T-helper 2 cell (primary cell): ENCODE measurements at places on chromosomes 4 and X.

DNA sequence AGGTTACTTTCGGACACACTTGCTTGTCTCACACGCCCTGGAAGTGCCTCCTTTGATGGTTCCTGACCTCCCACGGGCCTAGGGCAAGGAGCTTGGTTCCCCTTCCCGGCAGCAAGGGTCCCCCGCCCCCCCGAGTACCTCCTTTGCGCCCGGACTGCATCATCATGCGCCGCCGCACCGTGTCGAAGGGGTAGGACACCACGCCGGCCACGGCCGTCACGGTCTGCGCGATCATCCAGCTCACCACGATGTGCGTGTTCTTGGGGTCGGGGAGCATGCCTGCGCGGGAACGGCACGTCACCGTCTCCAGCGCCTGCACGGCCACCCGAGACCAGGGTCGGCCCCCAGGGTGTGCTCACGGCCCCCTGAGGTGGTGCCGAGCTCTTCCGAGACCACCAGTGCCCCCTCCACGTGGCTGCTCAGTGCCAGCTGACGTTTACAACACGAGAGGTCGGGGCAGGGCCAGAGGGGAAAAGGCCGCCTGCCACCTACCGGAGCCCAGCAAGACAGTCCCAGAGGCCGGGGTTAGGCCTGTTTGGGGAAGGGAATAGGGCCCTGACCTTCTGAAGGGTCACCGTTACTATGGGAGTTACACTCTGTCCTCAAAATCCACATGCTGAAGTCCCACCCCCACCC is 4.7 kb downstream of the SLC25A6 start:
- no peak for DNase-seq

DNA sequence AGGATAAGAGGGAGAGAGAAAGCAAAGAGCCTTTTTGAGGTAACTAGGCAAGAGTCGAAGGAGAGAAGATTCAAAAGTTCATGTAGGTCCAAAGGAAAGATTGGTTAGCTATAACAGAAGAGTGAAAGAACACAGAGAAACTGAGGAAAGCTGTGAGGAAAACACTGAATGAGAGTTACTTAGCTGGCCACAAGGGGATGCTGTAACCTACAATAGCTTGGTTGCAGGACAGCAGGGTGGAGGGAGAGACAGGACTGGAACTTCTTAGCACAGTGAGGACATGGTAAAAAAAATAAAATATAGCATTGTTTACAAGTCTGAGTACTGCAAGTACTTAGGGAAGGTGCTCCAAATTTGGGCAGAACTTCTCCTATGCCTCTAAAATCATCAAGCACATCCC is 48.3 kb downstream of the RAI2 start:
- DNase-seq, result no peak

DNA sequence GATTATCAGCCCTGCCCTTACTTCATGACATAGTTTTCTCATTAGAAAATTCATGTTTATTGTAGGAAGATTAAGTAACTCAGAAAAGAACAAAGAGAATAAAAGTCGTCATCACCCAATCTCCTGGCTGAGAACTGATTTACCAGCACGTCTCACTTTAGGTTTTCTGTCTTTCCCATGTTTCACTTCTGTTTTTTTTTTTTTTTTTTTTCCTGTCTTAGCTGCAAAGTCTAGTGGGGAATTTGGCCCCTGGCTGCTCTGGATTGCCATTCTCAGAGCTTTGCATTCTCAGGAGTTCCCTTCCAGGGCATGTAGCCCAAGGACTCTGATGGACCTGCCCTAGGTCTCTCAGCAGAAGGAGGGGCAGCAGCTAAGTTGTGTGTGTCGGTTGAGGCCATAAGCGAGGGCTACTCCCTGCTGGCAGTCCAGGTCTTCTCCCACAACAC is 57.8 kb downstream of the TMEM131L start:
- DNase-seq, result no peak

DNA sequence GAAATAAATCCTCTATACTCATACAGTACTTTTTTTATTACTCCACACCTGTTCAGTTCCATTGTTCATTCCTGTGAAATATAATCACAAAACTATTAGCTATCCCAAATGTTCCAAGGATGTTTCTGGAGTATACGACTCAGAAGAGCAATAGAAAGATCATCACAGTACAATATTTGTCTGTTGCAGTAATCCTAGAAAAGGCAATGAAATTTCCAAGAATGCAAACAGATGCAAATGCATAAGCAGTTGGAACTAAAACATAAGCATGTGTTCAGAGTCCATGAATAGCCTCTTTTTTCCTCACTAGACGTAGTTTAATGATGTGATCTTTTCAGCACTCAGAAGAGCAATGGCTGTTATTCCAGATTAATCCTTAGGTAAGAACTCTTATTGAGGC is 55.2 kb downstream of the RTL3 start:
- no peak for DNase-seq

DNA sequence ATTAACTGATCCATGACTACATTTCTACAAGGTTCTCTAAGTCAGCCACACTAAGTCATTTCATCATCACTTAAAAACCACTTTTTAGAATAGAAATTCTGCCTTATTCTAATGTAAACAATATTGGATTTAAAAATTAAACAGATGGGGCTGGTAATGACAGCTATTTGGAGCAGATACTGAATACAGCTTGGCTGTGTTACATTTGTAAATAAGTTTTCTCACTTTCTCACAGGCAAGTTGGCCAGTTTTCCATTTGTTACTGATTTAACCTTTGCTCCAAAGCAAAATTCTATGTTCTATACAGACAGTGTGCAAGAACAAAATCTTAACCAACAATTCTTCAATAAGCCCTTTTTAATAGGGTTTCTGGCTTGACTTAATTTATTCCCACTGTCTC is 370.7 kb downstream of the GRIA2 start:
- DNase-seq, result no peak

GRCh38 chr4:2283199-2283711 is 21.3 kb upstream of the MXD4 start:
- DNase-seq, result no peak

DNA sequence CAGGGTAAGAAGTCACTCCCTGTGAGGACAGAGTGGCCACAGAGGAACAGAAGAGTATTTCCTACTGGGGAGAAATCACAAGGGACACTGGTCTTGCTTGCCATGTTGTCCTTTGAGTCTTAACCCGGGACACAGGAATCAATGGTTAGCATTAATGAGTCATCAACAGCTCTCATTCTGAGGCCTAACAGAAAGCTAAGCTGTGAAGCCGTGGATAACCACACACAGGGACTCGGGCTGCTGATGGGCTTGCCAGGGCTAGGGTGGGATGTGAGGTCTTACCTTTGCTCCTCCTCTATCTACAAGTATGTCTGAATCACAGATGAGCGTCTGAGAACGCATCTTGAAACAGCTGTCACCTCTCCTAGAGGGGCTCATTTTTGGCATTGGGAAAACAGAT is 22.2 kb downstream of the HELT start:
- DNase-seq, result no peak

DNA sequence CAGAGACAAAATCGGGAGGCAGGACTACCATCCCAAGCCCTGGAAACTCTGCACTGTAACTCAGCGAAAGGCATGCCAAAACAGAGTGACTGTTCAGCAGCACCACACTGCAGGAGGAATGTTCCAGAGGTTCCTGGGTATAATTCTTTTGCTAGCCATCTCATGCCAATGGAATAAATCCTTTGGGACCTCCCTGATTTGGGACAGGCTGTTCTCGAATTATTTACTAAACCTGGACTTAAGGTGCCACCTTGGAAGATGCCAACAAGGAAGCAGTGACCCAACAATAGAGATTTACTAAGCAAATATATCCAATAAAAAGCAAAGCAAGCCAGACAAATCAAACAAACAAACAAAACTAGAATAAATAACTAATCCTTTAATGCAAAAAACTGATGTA is 9.3 kb downstream of the AADAT start:
- DNase-seq, result no peak

- DNase-seq, result no peak
Measured at GRCh38 chr4:52036886-52037530, 1.1 kb downstream of the SGCB start.

GRCh38 chr4:154427149-154427548 is 64.5 kb downstream of the DCHS2 start:
- DNase-seq, result no peak

DNA sequence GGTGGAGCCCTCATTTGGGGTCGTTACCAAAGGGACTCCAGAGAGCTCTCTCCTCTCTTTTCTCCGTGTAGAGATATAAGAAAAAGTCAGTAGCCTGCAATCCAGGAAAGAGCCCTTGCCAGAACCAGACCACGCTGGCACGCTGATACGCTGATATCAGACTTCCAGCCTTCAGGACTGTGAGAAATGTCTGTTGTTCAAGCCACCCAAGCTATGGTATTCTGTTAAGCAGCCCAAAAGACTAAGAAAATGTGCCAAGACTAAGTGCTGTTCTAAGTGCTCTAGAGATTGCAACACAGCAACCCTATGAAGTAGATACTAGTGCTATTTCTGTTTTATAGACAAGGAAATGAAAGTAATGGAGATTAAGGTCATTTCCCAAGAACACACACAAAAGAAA is 205.7 kb downstream of the CAMK2D start:
- DNase-seq, result no peak

DNA sequence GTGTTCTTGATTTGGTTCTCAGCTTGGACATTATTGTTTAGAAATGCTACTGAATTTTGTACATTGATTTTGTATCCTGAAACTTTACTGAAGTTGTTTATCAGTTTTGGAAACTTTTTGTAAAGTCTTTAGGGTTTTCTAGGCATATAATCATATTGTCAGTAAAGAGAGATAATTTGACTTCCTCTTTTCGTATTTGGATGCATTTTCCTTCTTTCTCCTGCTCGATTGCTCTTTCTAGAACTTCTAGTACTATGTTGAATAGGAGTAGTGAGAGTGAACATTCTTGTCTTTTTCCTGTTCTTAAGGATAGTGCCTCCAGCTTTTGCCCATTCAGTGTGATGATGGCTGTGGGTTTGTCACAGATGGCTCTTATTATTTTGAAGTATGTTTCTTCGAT is 24.1 kb downstream of the TMPRSS11A start:
- no peak for DNase-seq

DNA sequence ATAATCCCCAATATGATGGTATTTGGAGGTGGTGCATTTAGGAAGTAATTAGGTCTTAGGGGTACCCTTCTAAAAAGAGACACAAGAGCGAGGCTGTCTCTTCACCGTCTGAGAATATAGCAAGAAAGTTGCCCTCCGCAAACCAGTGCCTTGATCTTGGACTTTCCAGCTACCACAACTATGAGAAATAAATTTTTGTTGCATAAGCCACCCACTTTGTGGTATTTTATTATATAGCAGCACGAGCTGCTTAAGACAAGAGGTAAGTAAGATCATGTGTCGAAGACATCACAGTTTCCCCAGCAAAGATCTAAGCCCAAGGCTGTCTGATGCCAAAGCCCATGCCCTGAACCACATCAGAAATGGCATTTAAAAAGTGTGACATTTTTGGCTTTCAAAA is 9.6 kb upstream of the EXOSC9 start:
- DNase-seq, result no peak

- DNase-seq, result no peak
Measured at GRCh38 chrX:69555481-69556041, 51.4 kb downstream of the NALF2 start.

DNA sequence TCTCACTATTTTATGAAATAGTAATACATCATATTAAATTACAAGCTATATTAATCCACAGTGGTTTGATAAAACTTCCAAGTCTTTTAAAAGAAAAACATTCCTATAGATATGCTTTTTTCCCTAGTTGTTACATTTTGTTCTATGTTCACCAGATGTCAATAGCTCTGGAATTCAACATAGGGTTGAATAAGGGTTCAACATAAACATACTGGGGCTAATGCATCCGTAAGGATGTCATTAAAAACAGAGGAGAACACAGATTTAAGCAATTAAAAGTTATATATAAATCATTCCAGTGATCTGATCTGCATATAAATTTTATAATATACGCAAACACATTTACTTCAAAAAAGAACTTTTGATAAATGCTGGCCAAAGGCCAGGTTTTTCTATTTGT is 32.5 kb downstream of the SULT1B1 start:
- DNase-seq, result no peak

DNA sequence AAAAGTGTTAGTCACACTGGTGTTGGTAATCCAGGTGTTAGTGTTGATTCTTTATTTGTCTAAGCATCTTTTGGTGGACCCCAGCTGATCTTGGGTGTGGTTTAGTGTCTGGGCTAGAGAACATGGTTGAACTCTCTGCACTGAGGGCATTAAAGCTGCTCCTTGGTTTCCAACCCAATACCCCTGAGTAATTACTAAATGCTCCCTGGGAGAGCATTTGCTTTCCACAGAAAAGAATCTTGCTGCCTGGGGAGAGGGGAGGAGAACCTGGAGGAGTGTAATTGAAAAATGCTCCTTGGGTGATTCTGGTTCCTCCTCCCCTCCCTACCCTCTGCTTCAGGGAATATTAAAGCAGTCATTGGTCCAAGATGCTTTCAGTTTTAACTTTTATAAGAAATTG is 3.1 kb downstream of the GUCY1B1 start:
- DNase-seq, result no peak

- no peak for DNase-seq
Measured at GRCh38 chr4:47664051-47664826, 173.6 kb downstream of the CORIN start.

DNA sequence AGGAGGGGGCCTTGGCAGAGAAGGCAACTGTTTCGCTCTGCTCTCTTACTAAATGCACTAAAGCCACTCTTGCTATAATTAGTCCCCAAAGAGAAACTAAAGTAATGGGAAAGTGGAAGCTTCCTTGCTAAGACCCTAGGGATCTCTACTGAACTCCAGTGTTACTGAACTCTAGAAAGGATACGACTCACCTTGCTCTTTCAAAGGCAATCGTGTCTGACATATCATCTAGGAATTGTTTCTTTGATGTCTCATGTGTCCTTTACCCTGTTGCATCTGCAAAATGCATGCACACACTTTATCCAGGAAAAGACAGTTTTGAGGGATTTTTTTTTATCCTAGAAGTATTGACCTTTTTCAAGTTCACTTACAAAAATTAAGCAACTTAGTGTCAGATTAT is 148.1 kb upstream of the FAM9B start:
- no peak for DNase-seq

- DNase-seq, result no peak
Measured at GRCh38 chr4:31052519-31052918, 332.4 kb downstream of the PCDH7 start.

- no peak for DNase-seq
Measured at GRCh38 chr4:131248314-131248713, 1900.8 kb upstream of the PCDH10 start.

- no peak for DNase-seq
Measured at GRCh38 chrX:154376774-154377173, 2.3 kb upstream of the EMD start.

DNA sequence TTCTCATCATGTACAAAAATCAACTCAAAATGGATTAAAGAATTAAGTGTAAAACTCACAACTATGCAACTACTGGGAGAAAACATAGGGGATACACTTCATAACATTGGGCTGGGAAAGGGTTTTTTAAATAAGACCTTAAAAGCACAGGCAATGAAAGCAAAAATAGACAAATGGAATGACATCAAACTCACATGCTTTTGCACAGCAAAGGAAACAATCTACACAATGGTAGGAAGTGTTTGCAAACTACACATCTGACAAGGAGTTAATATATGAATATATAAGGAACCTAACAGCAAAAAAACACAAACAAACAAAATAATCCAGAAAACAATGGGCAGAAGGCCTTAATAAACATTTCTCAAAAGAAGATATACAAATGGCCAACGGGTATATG is 57.9 kb downstream of the FREM3 start:
- no peak for DNase-seq
